ENCODE measurements at places on chromosomes 3 and 15. TPM values are rescaled to one million over a fixed set of nuclear protein-coding genes. Genes with fewer than 3 reads are reported as not detected.

The SNTN gene
- not detected for total RNA-seq

- DNase-seq: no peak
Measured at GRCh38 chr3:188949996-188950395, 221.8 kb upstream of the TPRG1 start.

- no peak for DNase-seq
Measured at GRCh38 chr3:37099469-37099868, 74.9 kb downstream of the LRRFIP2 start.

DNA sequence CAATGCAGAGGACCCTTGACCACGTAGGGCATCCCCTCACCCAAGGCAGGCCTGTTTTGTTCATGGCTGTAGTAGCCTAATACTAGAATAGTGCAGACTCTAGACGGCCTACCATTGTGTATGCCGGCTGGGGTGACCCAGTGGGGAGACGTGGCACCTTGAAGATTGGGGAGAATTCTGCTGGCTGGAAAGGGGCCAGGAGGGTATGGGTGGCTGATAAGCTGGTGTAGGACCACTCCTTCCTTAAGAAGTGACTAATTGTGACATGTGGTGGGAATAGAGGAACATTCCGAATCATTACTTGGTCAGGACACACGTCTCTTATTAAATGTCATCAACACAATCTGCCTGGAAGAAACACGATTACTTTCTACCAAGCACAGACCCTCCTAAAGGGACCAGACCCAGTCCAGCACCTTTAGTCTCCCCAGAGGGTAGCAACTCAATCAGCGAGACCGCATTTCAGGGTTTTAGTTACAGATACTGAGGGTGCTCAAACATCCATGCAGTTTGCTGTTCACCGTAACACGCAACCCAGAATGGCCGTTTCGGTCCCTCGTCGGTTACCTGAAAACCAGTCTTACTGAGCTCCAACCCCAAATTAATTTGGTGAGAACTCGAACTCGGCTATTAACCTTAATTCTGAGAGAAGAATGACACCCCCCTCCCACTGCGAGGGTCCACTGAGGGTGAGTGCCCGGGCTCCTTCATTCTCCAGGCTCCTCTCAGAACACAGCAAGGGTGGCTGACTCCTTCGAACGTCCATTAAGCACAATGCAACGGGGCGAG is 1.6 kb upstream of the KLF13 start:
- DNase-seq: no peak

DNA sequence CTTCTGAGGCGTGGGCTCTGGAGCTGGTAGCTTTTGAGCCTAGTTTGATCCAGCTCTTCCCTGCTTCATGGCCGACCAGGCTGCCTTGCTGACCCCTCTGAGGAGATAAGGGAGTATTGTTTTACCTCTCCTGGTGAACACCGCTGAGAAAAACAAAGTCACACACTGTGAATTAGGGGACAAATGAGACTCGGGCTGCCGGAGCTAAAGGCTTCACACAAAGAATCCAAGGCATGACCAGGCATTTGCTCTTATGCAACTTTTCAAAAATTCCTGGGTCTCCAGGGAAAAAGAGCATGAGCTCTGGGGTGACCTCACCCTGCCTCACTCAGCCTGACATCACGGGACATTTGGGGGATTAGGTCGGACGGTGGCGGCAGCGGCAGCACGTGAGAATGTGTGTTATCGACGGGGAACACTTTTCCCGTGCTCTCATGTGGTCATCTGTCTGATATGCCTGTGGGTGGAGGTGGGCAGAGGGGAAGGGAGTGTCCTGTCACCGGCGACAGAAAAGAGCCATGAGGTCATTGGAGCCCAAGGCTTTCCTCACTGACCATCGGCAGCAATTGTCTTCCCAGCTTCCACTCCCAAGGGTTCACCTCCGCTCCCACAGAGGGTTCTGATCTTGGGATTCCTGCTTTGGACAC is 61.0 kb downstream of the TMEM44 start:
- DNase-seq: no peak

DNA sequence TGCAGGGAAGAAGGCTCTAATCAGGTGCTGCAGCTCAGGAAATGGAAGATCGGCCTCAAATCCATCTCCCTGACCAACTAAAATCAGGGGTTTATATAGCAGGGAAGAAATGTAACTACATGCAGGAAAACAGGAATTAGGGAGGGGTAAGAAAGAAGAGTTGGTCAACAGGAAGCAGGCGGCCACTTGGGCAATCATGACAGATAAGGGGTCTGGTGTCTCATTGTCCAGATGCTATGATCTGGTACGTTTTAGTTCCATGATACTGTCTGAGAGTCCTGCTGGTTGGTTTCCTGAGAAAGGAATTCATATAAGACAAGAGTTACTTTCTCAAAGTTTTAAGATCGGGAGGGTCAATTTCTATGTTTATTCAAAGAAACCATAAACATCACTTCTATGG is 24.2 kb downstream of the KATNBL1 start:
- no peak for DNase-seq

DNA sequence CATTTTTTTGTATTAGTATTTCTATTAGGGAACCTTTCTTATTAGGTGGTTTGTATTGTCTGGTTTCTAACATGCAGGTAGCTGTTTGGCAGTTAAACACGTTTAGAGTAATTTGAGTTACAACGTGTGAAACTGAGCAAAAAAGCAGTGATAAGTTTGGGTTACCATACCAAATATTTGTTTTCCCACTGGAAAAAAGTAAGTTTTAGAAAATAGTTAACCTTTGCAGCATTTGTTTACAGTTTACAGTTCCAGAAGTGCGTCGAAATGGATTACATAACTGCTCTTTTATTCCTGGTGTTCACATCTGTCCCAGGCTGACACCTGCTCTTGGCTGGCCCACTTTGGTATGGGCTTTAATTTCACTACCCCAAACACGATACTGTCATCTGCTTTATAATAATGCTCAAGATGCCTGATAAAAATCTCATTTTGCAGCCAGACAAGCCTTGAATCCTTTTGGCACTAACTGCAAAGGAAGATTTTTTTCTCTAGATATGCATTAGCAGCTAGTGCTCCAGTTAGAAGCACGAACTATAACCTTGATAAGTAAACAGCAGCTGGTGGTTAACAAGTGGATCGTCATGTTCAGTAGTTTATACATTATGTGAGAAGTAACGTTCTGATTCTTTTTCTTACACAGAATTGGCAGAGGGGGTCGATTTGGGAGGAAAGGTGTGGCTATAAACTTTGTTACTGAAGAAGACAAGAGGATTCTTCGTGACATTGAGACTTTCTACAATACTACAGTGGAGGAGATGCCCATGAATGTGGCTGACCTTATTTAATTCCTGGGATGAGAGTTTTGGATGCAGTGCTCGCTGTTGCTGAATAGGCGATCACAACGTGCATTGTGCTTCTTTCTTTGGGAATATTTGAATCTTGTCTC is 5.3 kb downstream of the EIF4A2 start:
- DNase-seq: no peak

The GOLGA8O gene
- 0.20 TPM for total RNA-seq

The RPS17 gene
- total RNA-seq: 1,725 TPM

DNA sequence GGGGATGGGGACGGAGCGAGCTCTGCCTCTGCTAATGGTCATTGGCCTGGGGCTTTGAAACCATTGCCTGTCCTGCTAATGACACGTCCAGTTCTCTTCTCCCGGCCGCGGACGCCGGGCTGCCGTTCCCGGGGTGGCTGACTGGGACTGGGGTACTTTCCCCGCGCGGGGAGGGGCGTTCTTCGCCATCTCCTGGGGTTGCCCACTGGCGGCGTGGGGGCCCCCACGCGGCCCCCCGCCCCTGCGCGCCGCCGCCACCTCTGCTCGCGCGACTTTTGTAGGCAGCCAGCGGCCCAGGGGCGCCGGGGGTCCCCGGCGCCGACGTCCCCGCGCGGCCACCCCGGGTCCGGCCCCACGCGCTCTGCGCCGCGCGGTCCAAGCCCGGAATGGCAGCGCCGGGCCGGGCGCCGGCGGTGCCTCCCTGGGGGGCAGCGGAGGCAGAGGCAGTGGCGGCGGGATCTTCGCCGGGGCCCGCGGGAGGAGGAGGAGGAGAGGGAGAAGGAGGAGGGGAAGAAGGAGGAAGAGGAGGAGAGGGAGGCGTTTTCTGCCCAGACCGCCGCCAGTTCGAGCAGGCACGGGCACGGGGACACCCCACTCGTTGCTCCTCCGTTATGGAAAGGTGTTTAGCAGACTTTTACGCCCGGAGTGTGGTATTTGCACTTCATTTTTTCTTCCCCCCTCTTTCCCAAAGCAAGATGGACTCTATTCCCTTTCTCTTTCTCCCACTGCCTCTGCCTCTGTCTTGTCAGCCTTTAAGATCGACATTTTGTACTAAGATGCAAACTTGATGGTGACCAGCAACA is 2.3 kb downstream of the BBX start:
- no peak for DNase-seq

DNA sequence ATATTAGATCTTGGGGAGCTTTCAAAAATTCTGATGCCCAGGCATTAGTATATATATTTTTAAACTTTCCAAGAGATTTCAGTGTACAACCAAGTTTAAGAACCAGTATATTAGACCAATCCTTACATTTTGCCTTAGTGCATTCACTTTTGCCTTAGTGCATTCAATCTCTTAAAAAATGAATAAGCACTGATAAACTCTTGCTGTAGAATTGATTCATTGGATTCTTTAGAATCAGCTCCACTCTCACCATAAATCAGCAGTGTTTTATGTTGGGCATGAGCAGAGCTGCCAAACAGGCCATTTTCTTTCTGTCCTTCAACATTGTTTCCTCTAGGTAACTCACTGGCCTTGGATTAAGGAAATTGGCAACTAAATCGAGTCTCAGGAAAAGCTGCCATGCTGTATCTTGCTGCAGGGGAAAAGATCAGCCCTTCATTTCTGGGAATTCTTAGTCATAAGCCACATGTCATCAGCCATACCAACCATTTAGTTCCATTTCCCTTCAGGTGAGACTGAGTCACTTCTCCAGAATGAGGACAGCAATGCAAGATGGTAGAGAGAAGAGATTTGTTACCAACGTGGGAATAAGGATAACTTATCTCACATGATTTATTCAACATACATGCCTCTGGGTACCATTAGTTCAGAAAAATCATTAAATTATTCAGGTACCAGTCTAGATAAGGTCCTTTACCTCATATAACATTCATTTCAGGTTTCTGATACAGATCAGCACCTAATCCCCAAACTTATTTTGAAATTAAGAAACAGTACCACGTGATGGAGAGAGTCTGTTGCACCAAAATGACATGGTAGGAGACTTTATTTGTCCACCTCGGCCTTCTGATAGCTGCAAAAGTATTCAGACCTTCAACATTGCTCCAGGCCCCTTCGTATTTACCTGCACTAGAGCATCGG is 192.5 kb downstream of the P3H2 start:
- DNase-seq: no peak

DNA sequence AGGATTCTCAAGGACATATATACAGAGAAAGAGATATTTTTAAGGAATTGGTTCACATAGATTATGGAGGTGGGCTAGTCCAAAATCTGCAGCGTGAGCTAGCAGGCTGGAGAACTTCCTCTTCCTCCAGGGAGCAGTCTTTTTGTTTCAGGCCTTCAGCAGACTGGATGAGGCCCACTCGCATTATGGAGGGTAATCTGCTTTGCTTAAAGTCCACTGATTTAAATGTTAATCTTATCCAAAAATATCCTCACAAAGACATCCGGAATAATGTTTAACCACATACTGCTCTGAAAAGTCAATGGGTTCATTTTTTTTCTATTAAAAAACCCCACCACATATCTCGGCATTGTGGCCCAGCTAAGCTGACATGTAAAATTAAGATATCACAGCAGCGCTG is 22.2 kb upstream of the NRROS start:
- no peak for DNase-seq

The MED12L gene
- total RNA-seq: 0.11 TPM

The CASR gene
- total RNA-seq: not detected

DNA sequence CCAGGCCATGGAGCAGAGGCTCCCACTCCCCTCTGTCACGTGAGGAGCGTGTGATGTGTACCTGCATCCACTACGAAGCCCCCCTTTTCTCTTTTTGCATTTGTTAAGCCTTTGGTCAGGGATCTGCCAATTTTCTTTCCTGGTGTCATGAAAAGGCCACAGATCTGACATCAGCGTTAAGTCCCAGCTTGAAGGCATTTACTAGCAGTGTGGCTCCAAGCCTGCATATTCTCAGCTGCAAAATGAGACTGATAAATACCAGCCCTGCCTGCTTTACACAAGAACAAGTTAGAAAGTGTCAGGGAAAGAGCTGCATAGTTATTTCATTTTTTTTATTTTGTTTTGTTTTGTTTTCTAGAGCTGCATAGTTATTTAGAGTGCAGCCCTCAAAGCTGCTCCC is 2.3 kb upstream of the ANKRD63 start:
- no peak for DNase-seq

The CPA3 gene
- total RNA-seq: 13.2 TPM

DNA sequence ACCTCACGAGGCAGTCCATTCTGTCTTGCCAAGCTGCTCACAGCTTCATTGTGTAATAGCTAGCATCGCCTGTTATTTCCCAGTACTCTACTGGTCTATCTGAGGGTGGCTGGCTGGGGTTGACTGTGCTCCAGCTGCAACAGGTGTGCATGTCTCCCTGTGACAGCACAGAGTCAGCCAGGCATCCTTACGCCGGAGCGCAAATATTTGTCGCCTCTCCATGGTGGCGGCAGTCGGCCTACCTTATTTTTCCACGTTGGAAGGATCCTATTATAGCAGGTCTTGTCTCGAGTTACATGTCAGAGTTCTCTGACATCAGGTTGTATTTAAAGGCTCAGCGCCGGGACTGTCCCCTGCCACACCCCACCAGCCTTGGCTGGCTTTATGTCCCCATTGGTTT is 307.1 kb downstream of the TLE3 start:
- DNase-seq: no peak

DNA sequence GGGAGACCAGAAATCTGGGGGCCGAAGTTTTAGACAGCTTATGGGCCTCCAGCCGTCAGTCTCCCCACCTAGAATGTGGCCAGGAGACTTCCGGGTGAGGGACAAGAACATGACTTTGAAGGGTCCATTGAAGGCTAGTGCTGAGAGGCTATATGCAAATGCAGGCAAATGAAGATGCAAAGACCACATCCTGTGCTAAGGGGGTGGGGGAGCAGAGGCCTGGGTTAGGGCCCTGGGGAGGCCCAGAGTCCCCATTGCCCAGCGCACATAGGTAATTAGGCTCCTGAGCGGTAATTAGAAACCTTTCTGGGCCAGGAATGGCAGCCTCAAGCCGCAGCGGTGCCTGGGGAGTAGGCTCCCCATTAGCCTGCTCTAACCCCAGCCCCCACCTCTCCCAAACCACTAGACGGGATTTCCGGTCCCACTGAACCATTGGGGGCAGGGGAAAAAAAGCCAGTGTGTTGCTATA is 6.8 kb downstream of the CSK start:
- no peak for DNase-seq
